ENCODE measurements at places on chromosomes 6 and 20.

GRCh38 chr6:132333639-132334520, 67.4 kb downstream of the MOXD1 start:
- DNase-seq, result peak; percentile 93

GRCh38 chr6:144158133-144158532, 7.8 kb downstream of the STX11 start:
- peak; percentile 69 for DNase-seq

DNA sequence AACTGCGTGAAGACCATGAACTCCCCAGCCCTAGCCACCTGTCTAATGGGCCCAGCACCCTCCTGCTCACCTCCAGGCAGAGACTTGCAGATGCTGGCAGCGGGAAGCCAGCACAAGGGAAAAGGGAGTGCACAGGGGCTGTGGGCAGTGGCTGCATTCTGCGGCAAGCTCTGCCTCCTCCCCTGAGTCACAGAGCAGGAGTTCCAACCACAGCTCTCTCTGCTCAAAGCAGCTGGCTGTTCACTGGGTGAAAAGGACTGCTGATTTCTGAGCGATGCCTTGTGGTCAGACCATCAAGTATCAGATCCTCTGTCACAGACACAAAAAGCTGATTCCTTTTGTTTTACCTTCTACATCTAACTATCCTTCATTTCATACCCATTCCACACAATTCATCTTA, 10.5 kb downstream of the NKX2-2 start:
- peak; percentile 40 for DNase-seq

DNA sequence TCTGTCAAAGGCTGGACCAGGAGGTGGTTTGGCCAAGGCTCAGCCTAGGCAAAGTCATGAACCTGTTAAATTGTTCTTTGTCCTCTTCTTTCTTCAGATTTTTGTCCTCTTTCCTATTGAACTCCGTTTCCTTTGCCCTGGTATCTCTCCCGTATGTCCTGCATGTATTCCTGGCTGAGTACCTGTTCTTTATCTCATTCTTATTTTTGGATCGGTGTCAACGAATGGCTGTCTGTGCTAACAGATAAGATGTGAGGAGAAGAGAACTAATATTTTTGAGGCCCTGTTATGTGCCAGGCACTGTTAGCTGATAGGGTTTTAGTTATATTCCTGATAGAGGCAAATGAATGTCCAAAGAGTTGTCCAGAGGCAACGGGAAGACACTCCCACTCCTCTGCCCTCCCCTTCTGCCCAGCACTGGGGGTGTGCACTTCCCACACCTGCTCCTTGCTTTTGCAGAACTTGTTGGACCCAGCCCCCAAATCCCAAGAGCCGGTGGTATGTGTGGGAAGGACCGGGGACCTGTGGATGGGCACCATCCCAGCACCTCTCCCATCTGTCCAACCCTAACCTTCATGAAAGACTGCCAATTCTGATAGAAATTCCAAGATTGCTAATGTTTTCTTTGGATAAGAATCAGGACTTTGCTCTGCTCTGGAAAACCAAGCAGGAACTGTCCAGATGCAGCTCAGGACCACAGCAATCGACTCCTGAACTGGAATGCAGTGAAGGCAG, 20.6 kb downstream of the MMP24OS start:
- DNase-seq, result peak; percentile 34

DNA sequence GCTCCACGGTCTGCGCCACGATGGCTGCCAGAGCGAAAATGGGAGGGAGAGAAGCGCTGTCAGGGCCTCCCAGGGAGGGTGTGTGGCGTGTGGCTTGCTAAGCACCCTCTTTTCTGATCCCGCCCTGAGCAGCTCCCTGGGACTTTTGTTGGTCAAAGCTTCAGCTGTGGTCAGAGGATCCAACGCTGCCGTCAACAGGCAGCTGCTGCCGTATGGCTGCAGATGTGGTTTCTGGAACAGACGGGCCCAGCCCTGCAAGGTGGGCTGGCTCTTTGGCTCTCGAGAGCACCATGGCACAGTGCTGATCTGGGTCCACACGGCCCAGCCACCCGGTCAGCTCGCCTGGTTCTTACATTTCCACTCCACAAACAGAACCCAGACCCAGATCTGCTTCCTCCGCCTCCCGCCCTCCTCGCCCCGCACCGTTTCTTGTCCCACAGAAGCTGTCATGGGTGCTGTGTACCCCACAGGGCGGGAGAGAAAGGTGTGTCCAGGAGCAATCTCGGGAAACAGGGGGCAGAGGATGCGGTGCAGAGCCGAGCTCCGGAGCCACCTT, 86.0 kb upstream of the BHLHE23 start:
- no peak for DNase-seq

DNA sequence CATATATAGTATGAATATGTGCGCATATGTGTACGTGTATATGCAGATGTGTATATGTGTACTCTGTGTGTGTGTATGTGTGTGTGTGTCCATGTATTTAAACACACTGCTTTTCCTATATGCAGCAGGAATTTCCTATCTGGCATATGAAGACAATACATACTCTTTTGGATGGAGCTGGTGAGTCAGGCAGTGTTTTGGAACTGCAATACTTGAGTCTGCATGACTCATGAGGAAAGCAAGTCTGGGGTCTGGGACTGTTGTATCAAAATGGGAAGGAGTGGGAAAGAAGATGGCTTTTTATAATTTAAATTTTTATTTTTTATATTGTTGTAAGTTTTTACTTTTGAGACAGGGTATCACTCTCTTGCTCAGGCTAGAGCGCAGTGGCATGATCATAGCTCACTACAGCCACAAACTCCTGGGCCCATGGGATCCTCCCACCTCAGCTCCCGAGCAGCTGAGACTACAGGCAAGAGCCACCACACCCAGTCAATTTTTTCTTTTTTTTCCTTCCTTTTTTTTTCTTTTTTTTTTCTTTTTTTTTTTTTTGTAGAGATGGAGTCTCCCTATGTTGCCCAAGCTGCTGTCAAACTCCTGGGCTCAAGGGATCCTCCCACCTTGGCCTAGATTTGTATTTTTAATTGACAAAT, 72.2 kb downstream of the ATXN1 start:
- peak; percentile 90 for DNase-seq

- no peak for DNase-seq
Measured at GRCh38 chr6:165844801-165845364, 181.8 kb upstream of the PDE10A start.

- no peak for DNase-seq
Measured at GRCh38 chr20:48722737-48723191, 105.0 kb downstream of the PREX1 start.

DNA sequence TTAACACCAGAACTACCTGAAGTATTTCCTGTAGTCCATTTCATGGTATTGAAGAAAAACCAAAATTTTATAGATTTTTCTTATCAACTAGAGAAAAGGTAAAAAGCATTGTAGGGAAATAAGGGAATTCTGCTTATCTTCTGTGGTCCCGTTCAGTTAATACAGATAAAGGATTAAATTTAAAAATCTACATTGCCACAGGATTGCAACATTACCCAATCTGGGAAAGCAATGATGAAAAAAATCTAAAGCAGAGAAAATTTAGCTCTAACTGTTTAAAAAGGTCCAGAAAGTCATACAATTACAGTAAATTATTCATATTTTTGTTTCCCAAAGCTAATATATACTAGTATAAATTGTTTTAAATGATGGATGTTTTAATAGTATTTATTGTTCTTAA, 18.0 kb downstream of the POLH start:
- DNase-seq, result no peak

DNA sequence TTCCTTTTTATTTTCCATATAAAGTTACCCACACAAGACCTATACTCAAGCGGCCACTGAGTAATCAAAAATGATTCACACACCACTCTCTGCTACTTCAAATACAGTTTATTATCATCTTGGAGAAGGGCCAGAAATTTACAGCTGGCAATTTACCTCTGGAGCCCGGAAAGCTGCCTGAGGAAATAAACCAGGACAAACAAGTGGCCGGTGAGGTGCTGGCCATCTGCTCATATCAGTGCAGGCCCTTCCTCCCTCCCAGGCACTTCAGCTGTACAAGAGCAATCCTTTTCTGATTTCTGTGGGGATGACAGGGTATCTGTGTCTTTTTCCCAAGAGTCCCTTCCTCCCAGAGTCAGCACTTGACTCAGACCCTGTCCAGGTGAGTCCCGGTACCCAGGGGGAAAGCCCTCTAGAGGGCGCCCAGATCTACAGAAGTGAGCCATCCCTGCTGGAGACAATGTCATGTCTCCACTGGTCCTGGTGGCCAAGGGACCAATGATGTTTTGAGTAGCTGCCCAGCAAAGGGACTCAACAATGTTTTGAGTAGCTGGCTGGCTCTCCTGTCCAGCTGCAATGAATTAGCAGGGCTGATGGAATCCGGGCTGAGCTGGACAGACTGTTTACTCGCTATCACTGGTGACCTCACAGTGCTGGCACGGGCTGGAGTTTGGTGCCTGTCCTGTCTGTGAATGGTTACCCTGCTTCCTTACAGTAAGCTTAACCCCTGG, 23.6 kb downstream of the LRP11 start:
- DNase-seq, result peak; percentile 91

DNA sequence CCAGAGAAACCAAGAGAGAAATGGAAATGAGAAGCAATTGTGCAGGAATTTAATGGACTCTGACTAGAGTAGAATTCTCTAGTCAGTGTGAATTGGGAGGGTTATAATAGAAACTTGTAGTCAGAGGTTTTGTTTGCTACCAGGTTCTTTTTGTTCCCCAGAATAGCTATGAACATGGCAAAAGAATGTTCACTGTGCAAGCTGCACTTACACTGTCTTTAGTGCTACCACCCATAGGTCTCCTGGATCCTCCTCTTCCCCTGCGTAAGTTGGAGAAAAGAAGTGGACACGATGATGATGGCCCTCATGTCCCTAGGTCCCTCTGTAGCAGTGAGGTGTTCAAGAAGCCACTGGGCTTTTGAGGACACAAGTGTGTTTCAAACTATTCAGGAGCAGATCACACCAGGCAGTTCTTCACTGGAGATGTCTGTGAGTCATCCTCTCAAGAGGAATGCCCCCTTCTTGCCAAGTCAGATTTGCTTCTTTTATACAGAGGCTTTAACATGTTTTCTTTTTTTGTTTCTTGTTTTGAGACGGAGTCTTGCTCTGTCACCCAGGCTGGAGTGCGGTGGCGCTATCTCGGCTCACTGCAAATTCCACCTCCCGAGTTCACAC, 47.6 kb upstream of the SMIM8 start:
- peak; percentile 70 for DNase-seq

GRCh38 chr6:168029459-168030217, 32.2 kb downstream of the KIF25 start:
- DNase-seq, result no peak

DNA sequence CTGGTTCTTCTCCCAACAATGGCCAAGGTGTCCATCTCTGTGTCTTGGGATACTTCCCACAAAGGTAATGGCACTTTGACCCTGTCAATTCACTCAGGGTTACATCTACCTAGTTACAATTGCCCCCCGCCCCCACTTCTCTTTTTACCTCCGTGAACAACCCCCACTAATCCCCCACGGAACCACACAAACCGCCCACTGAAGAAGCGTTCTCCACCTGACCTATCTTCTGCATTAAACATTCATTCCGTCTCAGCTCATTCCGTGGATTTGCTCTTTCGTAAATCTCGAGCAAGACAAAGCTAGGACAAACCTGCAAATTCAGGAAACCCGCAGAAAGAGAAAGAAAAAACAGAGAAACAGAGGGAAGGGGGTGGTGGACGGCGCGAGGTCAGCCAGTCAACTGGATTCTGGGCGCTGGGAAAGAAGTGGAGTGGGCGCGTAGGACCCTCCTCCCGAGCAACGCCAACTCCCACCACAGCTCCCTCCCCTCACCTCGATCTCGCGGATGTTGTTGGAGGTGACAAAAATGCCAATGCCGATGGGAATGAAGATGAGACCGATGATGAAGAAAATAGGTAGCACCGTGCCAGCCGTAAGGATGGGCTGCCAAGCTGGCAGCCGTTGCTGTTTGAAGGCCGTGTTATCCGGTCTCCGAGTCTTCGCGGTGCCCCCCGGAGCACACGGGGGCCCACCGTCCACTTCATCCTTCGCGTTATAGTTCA, 523 bp downstream of the TMEM30A start:
- no peak for DNase-seq

DNA sequence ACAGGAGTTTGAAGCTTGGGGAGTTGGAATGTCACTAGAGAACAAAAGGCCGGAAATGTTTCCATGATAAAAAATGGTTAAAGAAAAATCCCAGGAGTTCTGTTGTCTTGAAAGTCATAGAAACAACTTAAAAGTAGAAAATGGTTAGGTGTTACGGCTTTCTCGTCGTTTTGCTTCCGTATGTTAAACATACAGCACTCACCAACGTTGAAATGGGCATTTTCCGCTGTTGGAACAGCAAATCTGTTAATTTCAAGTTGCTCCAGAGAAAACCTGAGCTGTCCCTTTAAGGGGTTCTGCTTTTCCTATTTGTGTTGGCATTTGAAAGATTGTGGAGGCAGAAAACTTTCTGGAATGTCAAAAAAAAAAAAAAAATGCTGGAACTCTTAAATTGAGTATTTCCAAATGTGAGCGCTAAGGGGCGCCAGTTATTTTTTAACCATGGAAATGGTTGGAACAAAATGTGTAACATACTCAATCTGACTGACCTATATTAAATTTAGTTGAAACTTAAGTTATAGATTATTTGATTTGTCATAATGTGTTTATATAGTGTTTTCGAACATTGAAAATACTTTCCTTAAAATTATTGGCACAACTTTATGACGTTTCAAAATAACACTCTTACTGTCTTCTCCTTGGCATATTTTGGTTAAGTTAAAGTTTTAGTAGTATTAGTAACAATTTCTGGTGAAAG, 2.2 kb downstream of the QKI start:
- DNase-seq, result peak; percentile 87

DNA sequence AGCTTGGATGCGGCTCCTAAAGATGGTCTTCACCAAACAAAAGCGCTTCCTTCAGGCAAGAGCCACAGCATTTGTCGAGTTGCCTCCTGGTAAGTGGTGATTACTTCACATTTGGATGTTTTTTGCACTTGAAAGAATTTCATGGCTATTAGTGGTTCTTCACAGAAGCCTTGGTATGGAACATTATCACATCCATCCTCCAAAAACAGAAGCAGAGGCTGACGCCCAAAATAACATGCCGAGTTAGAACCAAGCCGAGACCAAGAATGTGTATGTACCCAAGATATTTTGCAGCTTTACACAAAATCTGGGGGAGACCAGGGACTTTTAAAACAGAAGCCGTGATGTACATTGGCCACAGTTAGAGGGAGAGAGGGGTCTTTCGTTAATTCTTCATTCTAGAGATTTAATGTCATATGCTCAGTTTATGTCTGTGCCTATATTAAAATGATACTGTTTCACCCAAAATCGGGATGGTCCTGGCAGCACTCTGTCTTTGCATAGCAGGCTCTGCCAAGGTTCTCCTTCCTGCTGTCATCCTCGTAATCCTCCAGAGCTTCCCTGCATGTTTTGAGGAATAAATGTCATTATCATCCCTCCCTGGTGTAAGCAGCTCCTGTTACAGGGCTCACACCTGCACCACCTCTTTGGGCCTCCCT, 109.3 kb downstream of the TMEM242 start:
- DNase-seq, result no peak

- peak; percentile 35 for DNase-seq
Measured at GRCh38 chr6:138107078-138107751, at the start of gene PERP. Gene PERP, minus strand, starts transcription at chr6:138107419. Its CDS starts 79 bp downstream, at chr6:138107340.

DNA sequence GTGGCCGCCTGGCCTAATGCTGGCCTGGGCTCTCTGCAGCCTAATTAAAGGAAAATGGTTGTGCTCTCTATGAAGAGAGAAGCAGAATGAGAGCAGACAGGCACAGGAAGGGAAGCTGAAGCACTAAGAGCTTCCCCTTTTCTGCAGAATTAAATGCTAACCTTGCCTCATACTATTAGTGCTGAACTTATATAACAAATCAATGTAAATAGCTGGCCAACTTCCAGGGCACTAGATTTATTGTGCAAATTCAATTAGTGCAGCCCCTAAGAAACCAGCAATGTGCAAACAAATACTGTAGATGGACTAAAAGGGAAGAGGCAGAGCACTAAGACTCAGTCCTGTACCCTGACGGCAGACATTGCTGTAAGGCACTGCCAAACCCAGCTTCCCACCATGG, 36.1 kb upstream of the INSM1 start:
- DNase-seq, result no peak
